HFF-Myc (cell line): ENCODE measurements at places on chromosomes 7 and 10.
A peak's percentile ranks its signal among the peaks of the same experiment; 100 is the strongest.

DNA sequence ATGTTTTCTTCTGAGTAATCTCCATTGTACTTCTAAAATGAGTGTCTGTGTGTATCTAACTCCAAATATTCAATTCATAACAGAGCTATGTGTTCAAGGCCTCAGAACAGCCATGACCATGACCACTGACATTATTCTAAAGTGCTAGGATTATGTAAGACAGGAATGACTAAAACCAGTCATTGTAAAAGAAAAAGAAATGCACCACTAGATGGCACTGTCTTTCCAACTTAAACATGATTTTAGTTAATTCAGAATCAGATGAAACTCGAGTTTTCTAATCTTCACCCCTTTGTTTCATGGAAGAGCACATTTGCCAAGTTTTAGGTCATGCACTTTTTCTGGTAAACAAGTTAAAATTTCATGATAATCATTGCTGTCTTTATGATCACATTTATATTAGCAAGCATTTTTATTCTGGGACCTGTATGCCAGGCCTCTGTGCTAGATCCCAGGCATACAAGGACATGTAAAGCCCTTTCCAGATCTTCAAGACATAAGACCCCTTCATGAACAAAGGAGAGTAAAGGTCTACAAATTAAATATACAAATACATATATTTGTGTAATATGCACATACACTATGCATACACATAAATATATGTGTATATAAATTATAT is 26.1 kb upstream of the RSU1 start:
- DNase-seq: peak; percentile 69

- DNase-seq: no peak
Measured at GRCh38 chr7:126659124-126659523, 593.6 kb downstream of the GRM8 start.

DNA sequence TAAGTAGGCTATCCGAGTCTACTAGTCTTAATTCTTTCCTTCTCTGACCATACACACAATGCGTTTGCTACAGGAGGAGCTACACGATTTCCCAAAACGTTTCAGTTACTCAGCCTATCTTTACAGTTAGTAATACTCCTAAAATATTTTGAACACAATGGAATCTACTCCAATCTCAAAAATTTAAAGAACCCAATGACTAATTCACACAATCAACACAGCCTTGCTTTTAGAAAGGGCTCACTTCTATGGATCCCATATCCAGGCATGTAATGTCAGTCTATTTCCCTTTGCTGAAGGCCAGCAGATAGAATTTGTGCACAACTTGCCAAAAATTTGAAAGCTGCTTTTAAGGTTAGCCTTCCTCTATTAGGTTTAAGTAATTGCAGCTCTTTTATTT is 107.2 kb downstream of the VPS41 start:
- DNase-seq: no peak

DNA sequence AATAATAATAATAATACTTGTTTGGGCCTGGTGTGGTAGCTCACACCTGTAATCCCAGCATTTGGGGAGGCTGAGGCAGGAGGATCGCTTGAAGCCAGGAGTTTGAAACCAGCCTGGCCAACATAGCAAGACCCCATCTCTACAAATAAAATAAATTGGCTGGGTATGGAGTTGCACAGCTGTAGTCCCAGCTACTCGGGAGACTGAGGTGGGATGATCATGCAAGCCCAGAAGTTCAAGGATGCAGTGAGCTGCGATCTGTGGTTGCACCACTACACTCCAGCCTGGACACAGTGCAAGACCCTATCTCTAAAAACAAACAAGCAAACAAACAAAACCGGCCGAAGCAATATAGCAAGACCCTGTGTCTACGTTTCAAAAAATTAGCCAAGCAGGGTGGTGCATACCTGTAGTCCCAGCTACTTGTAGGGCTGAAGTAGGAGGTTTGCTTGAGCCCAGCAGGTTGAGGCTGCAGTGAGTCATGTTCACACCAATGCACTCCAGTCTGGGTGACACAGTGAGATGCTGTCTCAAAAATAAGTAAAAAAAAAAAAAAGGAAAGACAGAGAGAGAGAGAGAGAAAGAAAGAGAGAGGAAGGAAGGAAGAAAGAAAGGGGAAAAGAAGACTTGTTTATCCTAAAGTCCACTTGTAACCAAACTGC is 85.6 kb upstream of the KDM7A start:
- DNase-seq: no peak

DNA sequence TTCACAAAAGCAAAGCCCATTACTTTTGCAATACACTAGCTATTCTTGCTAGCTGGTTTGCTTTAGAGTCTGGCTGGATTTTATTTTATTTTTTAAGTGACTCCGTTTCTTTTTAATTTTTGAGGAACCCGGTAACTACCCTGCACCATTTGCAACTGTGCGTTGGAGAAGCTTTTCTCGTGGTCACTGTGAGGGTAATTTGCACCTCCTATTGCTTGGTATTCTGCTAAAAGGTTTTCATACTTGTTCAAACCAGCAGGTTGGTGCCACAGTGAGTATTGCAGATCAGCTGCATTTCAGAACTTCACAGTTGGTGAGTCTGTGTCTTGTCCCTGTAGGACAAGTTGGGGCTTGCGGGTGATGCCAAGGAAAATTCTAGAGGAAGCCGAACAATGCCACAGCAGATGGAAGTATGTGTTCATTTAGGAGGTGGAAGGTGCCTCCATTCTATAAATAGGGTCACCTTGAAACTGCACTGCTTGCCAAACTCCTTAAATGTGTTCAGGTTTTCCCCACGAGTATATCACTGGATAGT is 3.9 kb upstream of the NMT2 start:
- no peak for DNase-seq

GRCh38 chr7:100951888-100952560 is 2.7 kb downstream of the MUC3A start:
- no peak for DNase-seq

GRCh38 chr10:7481368-7481765 is 70.5 kb upstream of the SFMBT2 start:
- DNase-seq: no peak

DNA sequence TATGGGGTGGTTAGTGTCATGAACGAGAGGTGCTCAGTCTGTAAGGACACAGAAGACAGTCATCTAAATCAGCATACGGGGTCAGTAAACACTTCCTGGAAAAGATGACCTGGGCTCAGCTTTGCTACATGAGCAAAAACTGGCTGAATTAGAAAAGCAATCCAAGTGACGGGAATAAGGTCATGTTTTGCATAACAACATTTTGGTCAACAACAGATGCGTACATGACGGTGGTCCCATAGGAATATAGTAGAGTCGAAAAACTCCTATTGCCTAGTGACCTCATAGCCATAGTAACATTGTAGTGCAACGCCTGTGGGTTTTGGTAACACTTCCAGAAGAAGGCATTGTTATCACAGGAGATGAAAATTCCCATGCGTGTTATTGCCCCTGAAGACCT is 92.9 kb downstream of the CTNNA3 start:
- DNase-seq: no peak

GRCh38 chr7:122881324-122881723 is 4.9 kb downstream of the CADPS2 start:
- DNase-seq: no peak

DNA sequence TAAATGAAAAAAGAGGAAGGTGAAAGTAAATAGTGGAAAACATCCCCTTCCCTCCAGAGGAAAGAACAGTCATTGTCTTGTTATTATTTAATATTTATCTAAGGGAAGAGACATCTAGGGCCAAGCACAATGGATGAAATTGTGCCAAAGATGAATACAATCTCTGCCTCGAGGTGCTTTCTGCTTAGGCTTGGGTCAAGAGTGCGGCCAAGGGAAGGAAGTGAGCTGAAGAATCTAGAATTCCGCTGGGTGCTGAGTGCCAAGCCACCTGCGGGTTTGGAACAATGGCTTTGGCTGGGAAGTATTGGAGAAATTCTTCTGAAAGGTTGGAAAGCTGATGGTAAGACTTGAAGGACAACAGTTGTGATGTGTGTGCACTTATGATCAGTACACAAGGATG is 531.3 kb upstream of the FZD8 start:
- DNase-seq: no peak

GRCh38 chr10:101414034-101414433 is 60.1 kb downstream of the BTRC start:
- DNase-seq: no peak

- DNase-seq: no peak
Measured at GRCh38 chr10:63300801-63301200, 165.0 kb downstream of the JMJD1C start.

DNA sequence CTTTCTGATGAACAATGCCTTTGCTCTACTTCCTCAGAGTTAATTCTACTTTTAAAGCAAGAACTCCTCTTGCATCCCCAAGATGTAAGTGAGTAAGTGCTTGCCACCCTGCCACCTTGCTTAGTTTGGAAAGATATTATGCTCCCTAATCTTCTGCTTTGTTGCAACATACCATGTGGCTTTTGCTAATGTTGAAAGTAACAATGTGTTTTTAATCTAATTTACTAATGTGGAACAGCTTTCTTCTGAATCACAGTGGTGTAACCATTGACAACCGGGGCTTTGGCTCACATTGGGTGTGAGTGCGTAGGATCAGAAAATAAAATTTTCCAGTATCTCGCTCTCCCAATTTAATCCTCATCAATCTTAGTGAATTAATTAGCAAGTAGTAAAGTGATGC is 254.1 kb upstream of the PTER start:
- DNase-seq: no peak

GRCh38 chr10:33165911-33166310 is 168.6 kb downstream of the NRP1 start:
- no peak for DNase-seq

DNA sequence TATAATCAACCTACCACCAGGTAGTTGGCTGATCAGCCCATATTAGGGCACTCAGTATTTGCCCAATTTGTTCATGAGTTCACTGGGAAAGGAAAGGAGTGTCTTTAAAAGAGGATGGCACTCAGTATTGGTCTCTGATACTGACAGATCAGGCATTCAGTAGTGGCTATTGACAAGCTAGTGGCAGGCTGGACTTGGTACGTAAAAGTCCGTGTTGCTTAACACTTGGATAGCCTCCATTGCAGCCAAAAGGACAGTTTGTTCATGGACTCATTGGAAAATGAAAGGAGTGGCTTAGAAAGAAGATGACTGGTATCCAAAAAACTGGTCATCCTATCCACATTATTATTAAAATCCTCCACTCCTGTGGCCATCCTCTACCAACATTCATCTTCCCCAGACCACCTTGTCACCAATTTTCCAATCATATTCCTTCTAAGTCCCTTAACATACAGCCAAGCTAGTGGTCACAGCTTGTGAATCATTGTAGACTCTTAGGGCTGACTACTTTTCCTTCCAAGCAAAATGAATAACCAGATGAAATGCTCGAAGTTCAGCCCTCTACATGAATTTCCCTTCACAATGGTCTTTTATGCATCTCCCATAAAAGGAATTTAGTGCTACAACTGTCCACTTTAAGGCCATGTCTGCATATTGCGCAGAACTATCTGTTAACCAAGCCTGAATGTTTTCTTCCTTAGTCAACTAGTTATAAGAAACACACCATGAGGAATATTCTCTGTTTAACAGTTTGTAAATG is 78.6 kb upstream of the MAGI2 start:
- DNase-seq: no peak

DNA sequence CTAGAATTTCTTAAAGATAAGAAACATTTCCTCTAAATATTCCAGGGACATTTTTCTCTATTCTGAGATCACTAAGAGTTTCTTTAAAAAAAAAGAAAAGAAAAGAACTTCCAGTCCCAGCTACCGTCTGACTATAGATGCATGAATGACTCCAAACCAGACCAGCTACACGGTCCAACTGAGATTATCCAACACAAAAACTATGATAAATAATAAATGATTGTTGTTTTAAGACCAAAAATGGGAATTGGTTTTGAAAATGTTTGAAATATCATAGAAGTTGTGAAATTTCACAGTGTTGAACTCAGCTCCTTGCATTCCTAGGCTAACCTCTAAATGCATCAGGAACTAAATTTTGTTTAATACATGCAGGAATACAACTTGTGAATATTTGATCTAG is 1619.6 kb upstream of the LRRTM3 start:
- no peak for DNase-seq

DNA sequence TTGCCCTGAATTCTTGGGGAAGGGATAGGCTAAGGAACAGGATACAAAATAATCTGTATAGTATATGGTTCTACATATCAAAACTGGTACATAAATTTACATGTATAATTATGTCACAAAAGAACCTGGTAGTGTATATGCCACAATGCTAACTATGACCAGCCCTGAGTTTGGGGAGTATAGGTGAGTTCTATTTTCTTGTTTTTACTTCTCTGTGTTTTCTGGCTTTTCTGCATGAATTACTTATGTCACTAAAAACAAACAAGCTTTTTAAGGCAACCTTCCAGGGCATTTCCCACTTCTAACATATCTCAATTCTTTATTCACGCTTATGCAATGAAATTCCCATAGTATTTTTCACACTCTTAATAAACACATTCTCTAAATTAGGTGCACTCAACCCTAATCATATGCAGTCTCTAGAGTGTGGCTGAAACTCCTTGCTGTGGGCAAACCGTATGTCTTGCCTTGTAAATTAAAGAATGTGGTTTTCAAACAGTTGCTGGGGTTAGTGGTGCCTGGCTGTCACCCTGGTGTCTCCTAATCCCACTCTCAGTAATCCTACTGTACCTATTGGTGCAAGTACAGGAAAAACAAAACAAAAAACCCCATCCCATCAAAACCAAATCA is 14.0 kb upstream of the INSIG1 start:
- DNase-seq: no peak

- DNase-seq: no peak
Measured at GRCh38 chr7:123573341-123573740, 15.7 kb upstream of the NDUFA5 start.

- DNase-seq: no peak
Measured at GRCh38 chr7:16998481-16999051, 116.8 kb upstream of the AGR3 start.

- DNase-seq: no peak
Measured at GRCh38 chr7:55336540-55336939, 28.6 kb upstream of the LANCL2 start.

- DNase-seq: no peak
Measured at GRCh38 chr10:74029943-74030342, 32.0 kb downstream of the VCL start.

DNA sequence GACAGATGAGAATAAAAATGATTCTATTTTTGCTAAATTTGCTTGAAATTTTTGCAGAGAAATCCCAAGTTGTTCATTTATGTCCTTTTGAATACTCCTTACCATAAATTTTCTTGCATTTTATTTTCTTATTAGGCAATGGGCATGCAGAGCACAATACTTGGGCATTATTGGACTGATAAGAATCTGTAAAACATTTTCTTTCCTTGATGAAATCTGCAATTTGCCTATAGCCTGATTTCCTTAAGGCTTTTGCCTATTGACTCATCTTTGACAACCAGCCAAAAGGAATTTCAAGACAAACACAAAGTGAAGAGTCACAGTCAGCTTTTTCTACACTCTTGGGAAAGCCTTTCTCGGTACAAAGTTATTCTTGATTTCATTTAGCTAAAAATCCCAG is 30.5 kb upstream of the GNAT3 start:
- DNase-seq: peak; percentile 70

GRCh38 chr7:134485203-134485602 is 26.3 kb upstream of the AKR1B1 start:
- DNase-seq: no peak

DNA sequence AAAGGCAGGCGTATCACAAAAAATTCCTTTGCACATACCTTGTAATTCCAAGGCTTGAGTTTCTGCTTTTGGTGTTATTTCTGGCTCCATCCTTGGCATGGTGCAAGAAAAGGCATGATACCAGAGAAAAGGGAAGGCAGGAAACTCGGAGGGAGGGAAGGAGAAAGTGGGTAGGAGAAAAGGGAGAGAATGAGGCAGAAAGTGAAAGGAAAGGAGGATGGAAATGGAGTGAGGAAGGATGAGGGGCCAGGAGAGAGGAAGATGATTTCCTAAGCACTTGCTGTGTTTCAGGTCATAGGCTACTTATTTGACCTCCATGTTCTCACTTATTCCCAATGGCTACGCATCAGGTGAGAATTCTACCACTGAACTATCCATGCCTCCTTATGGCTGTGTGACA is 110.8 kb upstream of the JCAD start:
- no peak for DNase-seq
